ENCODE measurements at places on chromosomes 5 and 9.

DNA sequence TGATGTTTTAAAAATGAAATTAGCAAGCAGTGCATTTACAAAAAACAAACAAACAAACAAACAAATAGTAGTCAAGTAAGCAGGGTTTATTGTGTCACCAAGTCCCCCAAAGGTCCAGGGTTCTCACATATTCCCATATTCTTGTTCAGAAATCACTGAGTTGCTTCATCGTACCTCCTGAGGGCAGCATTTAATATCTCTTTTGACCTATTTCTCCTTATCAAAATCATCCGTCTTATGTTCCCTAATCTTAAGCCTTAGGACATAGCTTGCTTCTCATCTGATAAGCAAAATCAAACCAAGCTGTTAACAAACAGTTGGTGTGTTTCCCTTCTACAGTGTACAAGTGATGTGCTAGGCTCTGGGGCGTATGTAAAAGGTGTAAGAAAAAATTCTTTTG lies 109.5 kb upstream of the MAN2A1 start:
- DNase-seq = no peak

DNA sequence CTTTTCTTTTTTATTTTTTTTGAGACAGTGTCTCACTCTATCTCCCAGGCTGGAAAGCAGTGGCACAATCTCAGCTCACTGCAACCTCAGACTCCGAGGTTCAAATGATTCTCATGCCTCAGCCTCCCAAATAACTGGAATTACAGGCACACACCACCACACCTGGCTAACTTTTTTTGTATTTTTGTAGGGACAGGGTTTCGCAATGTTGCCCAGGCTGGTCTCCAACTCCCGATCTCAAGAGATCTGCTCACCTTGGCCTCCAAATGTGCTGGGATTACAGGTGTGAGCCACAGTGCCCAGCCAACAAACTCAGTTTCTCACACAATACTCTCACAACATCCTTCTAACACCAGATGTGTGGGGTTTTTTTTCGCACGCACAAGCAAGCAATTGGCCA lies 22.1 kb downstream of the AFF4 start:
- DNase-seq = no peak

- no peak for DNase-seq
Observed at GRCh38 chr5:21254161-21254560, 1266.2 kb upstream of the CDH18 start.

DNA sequence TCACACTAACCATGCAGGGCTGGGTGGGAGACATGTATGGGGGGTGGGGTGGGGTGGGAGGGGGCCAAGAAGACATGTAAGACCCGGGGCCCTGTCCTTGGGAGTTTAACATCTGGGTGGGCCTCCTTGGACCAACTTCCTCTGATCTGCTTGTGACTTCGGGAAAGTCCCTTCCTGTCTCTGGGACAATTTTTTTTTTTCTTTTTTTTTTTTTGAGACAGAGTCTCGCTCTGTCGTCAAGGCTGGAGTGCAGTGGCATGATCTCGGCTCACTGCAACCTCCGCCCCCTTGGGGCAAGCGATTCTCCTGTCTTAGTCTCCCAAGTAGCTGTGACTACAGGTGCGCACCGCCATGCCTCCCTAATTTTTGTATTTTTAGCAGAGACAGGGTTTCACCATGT lies 23.8 kb upstream of the IER5L start:
- DNase-seq = peak; percentile 30

DNA sequence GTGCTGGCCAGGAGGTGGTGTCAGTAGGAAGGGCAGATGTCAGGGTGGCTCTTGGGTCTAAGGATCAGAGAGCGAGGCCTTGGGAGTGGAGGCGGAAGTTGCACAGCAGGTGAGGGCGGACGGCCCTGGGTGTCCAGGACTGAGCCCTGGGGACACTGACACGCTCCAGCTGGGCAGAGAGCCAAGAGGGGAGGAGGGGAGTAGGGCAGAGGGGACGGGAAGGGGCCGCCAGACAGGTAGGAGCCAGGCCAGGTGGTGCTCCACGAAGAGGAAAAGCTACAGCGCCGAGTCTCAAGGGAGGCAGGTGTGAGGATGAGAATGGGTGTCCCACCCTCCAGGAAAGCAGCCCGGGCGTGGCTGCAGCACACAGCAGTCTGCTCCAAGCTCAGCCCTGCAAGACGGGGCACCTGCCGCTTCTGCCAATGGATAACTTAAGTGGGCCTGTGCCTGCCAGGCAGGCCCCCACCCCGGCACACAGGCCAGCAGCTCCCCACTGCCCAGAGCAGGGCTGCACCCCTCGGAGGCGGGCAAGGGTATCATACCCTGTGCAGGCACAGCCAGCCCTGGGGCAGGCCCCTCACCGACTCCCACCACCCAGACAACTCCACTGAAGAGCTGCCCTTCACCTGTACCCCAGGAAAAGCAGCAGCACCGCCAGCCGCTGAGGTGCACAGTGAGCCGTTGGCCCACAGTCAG lies 4.9 kb downstream of the TPRN start:
- DNase-seq = no peak

GRCh38 chr9:27549196-27549755 lies 19.7 kb upstream of the MOB3B start:
- DNase-seq = no peak

DNA sequence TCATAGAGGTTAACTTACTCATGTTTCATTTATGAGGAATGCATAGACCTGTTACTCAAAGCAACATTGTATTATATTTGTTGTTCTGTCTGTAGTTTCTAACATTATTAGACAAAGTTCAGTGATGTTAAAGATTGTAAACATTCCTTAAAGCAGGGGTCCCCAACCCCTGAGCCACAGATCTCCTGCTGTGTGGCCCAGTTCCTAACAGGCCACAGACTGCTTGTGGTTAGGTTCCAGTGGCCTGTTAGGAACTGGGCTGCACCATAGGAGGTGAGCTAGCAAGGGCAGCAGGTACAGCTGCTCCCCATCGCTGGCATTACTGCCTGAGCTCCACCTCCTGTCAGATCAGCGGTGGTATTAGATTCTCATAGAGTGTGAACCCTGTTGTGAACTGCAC lies 181.1 kb downstream of the KDM4C start:
- no peak for DNase-seq

GRCh38 chr9:16309082-16309468 lies 561.4 kb downstream of the BNC2 start:
- no peak for DNase-seq

GRCh38 chr9:28616310-28616709 lies 1043.0 kb upstream of the C9orf72 start:
- no peak for DNase-seq

DNA sequence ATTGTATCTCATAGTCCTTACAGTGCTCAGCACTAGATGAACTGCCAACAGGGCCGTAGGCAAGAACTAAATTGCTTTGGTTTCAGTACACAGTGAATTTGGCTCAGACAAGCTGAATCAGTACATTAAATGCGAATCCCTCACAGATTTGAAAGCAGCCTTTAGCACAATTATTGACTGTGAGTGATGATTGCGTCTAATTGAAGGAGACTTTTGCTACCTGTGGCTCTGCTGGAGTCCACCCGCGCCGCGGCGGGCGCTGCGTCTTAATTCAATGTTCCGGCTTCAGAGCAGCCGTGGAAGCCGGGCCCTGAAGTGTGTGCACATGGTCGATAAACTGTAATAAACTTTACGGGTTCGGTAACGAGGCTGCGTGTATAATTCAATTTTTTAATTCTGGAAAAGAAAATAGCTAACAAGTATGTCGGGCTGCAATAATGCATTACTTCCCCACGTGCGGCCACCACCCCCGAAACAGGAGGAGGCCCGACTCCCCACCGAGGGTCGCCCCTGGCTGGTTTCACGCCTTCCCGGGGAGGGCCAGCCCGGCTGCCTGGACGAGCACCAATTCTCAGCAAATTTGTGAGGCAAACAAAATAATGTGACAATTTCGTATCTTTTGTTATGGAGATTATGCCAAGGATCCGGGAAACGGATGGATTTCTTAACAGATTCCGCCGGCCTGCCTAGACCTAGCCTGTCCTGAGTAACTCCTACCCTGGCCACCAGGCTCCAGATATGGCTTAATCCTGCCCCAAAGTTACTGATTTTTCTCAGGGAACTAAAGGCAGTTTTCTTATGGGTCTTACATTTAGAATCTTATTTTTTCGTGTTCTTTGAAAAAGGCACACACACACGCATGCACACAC lies 269.4 kb upstream of the IRX1 start:
- no peak for DNase-seq

DNA sequence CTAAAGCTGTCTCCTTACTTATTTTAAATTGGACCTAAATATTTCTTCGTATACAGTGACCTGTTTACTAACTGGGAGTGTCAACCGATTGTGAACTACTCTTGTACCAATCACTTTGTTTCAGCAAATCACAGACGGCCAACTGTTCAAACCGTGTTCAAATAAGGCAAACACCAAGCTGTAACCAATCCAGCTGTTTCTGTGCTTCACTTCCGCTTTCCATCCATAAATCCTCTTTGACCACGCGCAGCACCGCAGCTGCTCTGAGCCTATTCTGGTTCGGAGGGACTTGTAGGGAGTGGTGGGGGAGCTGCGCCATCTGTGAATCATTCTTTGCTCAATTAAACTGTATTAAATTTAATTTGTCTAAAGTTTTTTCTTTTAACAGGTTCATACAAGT lies 4.8 kb upstream of the FAM240B start:
- no peak for DNase-seq

GRCh38 chr9:117021906-117022305 lies 334.8 kb downstream of the TRIM32 start:
- DNase-seq = no peak

DNA sequence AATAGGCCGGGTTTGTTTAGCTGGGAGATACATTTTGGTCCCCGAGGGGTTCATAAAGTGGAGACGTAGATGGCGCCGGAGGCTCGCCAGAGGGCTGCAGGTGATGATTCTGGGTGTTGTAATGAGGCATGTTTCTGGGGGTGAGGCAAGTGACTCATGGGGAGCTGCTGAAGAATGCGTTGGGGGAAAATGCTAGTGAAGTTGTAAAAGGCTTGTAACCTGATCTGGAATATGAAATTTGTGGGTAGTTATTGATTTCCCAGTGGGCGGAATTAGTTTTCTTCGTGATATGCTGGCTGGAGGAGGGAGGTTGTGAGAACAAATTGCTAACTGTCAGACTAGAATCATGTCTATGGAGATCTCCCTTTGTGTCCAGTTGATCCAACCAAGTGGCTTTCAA lies 158.3 kb downstream of the DOCK2 start:
- DNase-seq = no peak

DNA sequence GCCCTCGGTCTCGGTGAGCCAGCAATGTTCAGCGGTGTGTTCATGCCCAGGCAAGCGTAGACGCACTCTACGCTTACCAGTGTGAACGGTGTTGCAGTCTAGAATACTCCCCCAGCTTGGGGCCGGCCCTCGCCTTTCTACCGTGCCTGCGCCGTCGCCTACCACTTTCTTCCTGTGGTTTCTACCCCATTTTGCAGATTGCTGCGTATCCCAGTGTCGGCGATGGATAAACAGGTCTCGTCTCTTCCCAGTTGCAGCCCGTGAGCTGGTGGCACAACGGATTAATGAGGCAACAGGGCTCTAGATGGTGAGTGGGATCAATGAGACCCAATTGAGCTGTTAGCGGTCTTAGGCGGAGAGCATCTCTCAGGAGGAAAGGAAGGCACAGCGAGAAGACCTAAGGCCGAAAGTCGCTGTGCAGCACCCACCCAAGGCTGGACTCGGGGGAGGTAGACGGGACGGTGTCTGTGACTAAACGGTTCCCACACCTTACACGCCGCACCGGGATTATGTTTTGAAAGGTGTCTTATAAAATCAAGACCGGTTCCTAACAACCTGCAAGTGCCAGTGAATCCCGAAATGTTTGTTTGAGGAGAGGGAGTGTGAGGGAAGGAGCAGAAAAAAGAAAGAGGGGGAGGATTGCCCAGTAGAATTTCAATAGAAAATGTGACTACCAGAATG lies 5.8 kb downstream of the OTP start:
- DNase-seq = no peak

DNA sequence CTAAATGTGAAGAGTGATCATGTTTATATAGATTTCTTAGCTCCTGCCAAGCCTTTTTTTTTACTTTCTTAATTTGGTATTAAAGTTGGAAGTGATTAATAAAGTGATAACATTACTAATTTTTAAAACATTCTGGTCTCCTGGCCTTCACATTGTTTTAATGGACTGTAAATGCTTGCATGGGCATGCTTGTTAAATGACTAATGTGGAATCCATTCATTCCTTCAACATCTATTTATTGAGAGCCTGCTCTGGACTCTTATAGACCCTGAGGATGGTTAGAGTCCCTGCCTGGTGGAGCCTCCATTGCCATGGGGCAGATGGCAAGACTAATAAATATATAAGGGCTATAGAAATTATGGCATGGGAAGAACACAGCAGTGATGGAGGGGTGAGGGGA lies 103.5 kb downstream of the NTRK2 start:
- no peak for DNase-seq

DNA sequence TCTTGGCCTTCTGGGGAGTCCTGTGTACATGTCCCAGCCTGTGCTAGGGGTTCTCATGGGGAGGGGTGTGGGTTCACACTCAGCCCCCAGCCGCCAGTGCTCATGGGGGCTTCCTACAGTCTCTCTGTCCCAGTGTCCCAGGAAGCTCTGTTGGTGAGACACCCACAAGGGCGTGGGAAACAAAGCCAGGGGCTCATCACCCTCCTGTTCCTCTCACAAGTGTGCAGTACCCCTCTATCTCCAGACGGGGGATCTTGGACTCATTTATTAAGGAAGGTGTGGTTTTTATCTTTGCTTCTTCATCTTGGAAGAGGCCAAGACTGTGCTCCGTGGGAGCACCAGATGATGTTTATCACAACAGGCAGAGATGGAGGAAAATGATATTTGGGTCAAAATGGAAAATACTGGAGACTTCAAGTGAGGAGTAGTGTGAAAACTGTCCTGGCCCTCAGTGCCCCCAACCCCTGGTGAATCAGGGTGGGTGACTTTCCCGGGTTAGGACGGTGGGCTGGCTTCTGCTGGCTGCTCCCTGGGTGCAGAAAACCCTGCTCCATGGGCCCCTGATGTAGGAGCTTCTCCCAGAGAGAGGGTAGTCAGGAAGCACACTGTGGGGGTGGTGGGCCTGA lies 15.2 kb downstream of the TMEM171 start:
- DNase-seq = no peak

DNA sequence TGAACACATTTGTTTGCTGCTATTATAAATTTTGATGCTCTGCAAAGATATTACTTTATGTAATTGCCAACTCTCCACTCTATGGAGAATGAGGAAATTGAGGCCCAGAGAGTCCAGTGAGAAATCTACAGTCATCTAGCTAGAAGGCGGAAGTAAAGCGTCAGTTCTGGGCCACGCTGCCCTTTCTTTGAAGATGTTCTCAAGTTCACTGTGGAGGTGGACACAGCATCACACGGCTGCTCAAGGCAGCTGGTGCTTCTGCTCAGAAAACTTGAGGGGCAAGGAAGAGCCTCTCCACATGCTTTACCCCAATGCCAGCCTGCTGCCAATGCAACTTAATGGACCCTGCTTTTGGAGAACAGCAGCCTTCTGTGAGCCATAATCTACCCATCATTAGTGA lies 96.3 kb downstream of the TTLL11 start:
- no peak for DNase-seq

DNA sequence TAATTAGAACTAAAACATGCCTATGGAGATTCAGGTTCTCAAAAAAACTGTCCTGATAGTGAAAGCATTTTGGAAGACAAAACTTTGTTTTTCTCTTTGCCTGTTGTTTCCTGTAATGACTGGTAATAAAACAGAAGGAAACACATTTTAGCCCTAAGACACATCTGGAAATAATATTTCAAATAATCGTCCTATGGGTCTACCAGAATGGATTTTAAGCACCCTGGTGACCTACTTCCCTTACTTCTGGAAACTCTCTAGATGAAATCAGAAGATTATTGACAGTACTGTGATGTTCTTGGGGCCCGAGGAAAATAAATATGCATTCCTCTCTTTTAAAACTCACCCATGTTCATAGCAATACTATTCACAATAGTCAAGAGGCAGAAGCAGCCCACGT lies 110.1 kb upstream of the TLE4 start:
- DNase-seq = no peak

- DNase-seq = no peak
Observed at GRCh38 chr5:96199713-96200183, 233.3 kb downstream of the PCSK1 start.
